ENCODE measurements at places on chromosomes 2 and 18.

- no peak for DNase-seq
These were observed 95.0 kb downstream of the MSH2 start for GRCh38 chr2:47497843-47498460.

GRCh38 chr2:36392571-36393255 is 37.1 kb downstream of the CRIM1 start:
- DNase-seq: no peak

DNA sequence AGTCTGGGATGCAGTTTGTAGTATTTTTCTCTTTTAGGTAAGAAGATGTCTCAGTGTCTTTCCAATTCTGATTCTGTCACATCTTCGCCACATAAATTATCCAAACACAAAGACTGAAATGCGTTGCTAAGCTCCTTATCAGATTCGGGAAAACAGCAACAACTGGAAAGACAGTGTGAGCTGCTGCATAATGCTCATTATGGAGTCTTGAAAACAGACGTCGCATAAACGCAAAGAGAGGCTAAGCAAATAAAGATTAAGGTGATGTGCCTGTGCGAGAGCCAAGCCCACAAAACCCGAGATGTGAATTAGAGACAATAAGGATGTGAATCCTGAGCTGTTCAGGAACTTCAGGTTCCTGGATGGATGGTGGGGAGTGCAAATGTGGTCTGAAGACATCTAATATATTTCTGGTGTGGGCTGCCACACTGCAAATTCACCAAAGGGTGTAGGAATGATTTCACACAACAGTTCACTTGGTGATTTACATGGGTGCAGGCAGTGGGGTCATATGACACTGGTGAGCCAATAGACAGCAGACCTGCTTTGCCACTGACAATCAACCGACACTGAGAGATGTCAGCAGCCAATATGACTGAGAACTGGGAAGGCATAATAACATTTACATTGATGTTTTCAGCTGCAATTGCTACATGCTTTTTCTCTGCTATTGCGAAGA is 195.8 kb downstream of the MTX2 start:
- DNase-seq: no peak

- DNase-seq: no peak
These were observed 688.2 kb downstream of the NYAP2 start for GRCh38 chr2:226087505-226088365.

GRCh38 chr18:78830161-78830560 is 149.5 kb upstream of the SALL3 start:
- DNase-seq: no peak

DNA sequence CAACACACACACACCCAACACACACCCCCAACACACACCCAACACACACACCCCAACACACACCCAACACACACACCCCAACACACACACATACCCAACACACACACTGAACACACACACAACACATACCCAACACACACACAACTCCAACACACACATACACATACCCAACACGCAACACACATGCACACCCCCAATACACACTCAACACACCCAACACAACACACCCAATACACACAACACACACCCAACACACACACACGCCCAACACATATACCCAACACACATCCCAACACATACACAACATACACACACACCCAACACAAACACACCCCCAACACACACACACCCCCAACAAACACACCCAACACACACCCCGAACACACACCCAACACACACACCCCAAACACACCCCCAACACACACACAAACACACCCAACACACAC is 8.2 kb upstream of the STK25 start:
- DNase-seq: no peak

DNA sequence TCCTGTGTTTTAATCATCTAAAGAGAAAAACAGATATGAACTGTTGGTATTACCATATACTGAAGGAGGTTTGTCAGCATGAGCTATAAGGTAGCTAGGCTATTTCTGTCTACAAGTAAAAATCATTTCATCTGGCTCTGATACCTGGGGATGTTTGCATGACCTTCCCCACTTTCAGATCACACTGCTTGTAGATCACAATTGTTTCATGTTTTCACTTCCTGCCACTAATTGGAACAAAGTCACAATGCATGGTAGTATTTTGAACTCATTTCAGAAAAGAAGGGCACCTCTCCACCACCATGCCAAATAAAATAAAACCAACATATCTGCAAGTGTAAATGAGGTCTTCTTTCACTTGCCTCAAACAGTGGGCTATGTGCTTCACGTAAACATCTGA is 37.8 kb downstream of the NYAP2 start:
- no peak for DNase-seq

DNA sequence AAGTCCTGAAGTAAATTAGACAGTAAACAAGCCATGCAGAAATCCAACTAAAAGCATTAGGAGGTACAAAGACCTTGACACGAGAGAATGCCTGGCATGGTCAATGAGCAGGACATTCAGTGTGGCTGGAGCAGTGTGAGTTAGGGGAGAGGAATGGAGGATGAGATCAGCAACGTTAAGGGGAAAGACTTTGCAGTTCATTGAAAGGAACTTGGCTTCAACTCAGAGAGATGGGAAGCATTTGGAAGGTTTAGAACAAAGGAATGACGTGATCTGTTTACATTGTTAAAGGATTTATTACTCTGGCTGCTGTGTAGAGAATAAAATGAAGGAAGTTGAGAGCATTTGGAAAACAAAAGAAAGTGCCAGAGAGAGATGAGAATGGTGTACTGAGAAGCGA is 621.3 kb downstream of the XIRP2 start:
- DNase-seq: peak; percentile 18

DNA sequence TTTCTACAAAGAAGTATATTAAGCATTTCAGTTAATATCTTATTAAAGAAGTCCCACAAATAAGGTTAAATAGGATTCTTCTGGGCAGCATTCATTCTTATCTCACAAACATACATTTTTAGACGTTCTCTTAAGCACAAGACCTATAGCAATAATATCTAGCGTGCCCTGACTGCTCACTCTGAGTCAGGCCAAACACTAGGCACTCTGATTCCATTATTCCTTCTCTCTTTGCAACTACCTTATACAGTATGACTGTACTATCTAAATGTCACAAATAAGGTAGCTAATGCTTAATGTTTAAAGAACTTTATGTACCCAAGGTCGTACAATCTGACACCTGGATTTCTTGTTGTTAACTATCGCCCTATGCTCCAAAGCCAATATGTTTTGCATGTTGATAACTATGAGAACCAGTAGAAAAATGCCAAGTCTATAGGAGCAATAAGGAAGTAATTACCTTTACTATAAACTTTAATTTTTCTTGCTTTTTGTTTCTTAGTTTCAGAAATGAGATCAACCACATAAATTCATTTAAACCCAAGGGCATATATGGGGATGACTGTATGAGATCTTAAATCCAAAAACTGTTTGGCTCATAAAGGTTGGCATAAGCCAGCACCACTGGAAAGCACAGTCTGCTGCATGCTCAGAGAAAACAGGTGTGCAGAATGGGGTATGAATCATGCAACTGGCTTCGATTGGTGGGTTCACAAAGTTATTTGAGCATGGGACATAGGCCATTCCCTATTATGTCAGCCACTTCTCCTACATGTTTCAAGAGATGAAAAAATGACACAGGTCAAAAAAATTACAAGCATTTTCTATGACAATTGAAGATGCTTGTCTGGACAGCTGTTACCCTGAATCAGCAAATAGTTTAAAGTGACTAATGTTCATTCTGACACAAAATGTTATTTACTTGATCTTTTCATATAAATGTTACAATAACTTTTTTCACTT is 352.0 kb downstream of the IRS1 start:
- DNase-seq: no peak

- no peak for DNase-seq
These were observed 161.3 kb downstream of the DTNA start for GRCh38 chr18:34871435-34871834.

GRCh38 chr2:20507166-20507692 is 60.4 kb downstream of the RHOB start:
- no peak for DNase-seq

DNA sequence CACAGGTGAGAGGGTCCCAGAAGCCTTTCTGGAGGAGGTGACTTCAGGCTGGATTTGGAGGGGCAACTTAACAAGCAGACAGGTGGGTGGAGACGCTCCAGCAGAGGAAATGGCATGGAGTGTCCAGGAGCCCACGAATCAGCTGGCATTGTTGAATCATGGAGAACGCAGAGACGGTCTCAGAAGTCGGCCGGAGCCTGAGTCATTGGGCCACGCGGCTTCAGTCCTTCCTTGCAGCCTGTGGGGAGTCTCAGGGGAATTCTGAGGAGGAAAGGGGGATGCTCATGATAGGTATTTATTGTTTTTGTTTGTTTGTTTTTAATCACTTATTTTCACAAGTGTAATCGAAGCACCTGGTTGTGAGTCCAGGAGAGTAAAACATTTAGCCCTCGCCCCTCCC is 184.6 kb upstream of the HDAC4 start:
- DNase-seq: peak; percentile 19

DNA sequence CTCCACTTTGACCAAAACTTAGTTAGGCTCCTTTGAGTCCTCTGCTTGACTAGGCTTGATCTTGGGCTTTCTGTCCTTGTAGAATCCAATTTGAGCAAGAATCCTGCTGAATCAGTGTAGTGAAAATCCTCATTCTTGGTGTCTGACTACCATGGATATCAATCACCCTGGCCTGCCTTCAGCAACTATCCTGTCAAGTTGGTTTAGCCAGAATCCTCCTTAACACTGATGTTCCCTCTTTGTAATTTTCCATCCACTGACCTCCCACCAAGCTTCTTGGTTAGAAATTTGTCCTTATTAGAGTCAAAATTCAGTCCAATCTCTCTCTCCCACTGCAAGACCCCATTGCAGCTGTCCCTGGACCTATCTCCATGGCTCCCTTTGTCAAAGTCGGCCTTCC is 494 bp upstream of the RBM45 start:
- DNase-seq: no peak

- DNase-seq: no peak
These were observed 65.4 kb downstream of the INPP5D start for GRCh38 chr2:233125455-233126065.
